Esophagus mucosa (tissue), 1 donor: ENCODE measurements at places on chromosomes 2 and 18. TPM values are rescaled to one million over a fixed set of nuclear protein-coding genes. Genes with fewer than 3 reads are reported as not detected.

DNA sequence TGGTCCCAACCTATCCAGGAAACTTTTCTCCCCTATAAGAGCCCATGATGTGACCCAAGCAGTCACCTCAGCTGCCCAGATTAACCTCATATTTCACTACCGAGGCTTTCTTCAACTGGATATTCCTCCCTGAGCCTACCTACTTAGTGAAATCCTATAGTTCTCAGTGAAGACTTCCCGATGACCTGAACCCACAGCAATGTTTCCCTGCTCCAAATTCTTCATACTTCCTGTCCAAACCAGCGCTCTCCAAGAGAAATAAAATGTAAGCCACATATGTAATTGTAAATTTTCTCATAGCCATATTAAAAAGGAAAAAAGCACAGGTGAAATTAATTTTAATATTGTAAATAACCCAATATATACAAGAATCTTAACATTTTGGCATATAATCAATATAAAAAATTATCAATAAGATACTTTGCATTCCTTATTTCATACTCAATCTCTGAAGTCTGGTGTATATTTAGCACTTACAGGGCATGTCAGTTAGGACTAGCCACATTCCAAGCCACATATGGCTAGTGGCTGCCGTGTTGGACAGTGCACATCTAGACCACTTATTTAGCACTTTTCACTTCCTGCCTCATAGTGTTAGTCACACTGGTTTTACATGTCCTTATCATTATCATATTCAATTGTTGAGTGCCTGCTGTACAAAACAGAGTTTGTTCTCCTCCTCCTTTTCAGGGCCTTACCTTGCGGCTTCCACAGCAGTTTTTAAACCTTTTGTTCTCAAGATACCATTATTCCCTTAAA lies 1.9 kb upstream of the STAT4 start:
- peak; percentile 69 for ATAC-seq

- ATAC-seq = no peak
These were observed 77.1 kb upstream of the B3GNT7 start for GRCh38 chr2:231318436-231318835.

DNA sequence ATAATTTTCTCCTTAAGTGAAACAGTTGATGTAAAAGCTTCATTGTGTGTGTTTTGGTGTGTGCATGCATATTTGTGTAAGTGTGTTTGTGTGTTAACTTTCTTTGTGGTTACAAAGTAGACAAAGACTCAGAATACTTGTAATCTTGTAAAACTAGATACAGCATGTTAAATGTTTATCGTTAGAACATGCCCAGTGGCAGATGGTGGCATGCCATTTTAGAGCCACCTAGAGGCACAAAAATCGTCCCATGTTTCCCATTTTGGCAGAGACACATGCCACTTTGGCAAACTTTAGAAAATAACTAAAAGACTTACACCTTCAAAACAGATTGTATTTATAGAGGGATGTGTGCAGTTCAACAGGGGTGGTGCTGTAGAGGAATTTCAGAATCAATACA lies 224.1 kb downstream of the LRP1B start:
- ATAC-seq = no peak

DOK6 gene
- total RNA-seq = 0.04 TPM

DNA sequence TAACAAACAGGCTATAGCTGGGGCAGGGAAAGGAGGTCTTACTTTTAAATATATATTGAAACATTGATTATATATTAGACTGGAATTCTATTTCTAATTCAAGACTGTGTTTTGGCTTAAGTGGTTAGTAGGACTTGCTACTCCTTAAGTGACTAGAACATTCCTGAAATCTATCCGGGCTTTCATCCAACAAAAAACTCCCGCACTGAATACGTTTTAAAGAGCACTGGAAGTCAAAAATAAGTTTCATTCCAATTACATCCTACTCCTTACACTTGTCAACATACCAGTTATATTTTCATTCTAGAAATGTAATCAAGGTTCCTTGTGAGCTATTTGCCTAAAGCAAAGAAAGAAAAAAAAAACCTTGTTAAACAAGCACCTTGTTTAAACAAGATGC lies 204.6 kb downstream of the SP3 start:
- no peak for ATAC-seq

GRCh38 chr2:125471963-125472362 lies 1184.0 kb upstream of the GYPC start:
- no peak for ATAC-seq

FSHR gene
- not detected for total RNA-seq

DNA sequence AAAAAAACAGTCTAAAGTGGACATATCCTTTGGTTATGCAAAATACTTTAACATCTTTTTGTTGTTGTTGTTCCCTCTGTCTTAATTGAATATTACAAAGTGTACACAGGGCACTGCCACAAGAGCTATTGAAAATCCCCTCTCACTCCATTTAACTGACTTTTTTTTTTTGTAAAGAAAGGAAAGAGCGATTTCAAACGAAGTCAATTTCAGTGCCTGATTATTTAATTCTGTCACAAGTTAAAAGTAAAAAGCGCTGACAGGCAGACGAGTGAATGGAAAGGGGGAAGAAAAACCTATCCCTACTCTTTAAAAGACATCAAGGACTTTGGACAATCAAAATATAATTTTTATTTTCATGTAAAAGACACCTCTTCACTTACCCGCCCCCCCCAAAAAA lies 1.9 kb downstream of the FIGN start:
- ATAC-seq = no peak

GPR39 gene
- total RNA-seq = 1.4 TPM

IL1RL1 gene
- 2.8 TPM for total RNA-seq

GRCh38 chr2:96485751-96486651 lies 19.2 kb downstream of the NEURL3 start:
- peak; percentile 95 for ATAC-seq

DNA sequence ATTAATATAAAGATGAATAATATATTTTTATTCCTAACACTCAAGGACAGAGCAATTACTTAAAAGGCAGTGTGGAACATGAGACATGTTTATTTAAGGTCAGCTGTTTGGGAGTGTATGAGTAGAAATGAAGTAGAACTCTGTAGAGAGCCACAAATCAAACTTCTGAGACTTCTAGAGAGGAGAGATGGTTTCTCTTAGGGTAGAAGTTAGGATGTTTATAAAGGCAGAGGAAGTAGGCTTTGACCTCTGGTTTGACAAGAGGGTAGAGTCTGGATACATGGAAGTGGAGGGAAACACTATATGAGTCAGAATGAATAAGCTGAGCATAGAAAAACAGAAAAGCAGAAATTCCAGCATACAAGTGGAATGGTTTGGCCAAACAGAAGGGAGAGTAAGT lies 262.1 kb upstream of the KLHL14 start:
- no peak for ATAC-seq

DNA sequence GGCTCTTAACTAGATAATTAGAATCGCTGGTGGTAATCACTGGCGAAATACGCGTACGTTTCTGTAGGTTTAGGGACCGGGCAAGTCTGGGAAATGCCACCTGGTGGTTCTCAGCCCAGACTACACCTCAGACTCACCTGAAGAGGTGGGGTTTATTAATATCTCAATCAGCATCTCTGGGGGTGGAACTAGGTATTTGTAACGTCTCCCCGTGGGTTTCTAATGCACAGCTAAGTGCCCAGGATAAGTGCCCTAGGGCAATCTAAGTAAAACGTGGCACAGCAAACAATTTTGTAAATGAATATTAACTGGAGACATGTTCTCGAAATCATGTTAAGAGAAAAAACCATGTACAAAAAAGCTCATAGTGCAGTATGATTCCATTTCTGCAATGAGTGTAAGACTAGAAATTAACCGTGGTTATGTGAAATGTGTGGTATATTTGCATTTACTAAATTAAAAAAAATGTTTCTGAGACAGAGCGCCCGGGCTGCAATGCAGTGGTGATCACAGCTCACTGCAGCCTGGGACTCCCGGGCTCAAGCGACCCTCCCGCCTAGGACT lies 760 bp upstream of the CNOT11 start:
- ATAC-seq = peak; percentile 65
